RWPE1 (cell line): ENCODE measurements at places on chromosomes 2 and 18.
A peak's percentile ranks its signal among the peaks of the same experiment; 100 is the strongest.

DNA sequence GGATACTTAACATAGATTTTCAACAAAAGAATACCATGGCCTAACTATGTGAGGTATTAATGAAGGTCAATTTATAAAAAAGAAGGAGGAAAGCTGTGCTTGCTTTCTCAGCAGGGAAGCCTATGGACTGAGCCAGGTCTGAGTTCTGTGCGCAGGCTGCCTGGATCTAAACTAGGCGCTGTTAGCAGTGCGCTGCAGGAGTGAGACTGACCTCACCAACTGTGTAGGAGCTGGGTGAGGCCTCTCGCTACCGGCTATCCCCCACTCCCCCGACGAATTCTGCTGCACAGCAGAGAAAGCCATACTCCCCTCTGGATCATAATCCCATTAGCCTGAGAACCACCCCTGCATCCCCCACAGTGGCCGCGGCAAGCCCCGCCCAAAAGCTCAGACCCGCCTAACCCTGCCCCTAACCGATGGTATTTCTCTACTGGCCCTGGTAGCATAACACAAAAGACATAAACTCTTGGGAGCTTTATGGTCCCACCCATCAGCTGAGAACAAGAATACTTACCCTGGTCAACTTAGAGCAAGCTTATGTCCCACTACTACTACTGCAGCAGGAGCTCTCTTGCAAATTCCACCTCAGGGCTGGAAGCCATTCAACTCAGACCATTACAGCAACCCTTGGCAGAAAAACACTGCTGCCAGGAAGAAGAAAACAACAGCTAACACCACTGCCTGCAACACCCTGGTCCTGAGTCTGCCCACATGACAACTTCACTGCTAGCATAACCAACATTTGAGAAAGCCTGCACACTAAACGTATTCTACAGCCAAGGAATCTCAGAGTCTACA, 28.0 kb downstream of the SULT1C2 start:
- DNase-seq: no peak

- no peak for DNase-seq
Observed at GRCh38 chr2:191923652-191923997, 76.7 kb upstream of the CAVIN2 start.

- DNase-seq: peak; percentile 44
Observed at GRCh38 chr2:200305797-200306195, 697 bp upstream of the SPATS2L start.

GRCh38 chr18:12159446-12159845, 65.8 kb downstream of the ANKRD62 start:
- DNase-seq: peak; percentile 87

GRCh38 chr2:133667085-133667484, 98.8 kb upstream of the NCKAP5 start:
- DNase-seq: no peak

DNA sequence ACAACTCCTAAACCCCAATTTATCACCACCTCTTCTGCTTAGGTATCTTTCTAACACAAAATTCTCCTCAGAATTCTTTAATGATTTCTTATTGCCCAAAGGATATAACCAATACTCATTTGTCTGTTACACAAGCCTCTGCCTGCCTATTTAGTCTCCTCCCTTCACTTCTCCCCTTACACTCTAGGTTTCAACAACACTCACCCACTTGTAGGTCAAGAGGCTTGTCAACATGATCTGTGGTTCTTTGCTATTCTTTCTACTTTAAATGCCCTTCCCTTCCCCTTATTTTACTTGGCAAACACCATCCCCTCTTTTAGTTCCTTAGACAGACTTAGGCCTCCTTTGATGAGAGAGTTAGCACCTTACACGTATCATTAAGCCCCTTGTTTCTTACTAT, 69.0 kb upstream of the C2orf15 start:
- DNase-seq: no peak

DNA sequence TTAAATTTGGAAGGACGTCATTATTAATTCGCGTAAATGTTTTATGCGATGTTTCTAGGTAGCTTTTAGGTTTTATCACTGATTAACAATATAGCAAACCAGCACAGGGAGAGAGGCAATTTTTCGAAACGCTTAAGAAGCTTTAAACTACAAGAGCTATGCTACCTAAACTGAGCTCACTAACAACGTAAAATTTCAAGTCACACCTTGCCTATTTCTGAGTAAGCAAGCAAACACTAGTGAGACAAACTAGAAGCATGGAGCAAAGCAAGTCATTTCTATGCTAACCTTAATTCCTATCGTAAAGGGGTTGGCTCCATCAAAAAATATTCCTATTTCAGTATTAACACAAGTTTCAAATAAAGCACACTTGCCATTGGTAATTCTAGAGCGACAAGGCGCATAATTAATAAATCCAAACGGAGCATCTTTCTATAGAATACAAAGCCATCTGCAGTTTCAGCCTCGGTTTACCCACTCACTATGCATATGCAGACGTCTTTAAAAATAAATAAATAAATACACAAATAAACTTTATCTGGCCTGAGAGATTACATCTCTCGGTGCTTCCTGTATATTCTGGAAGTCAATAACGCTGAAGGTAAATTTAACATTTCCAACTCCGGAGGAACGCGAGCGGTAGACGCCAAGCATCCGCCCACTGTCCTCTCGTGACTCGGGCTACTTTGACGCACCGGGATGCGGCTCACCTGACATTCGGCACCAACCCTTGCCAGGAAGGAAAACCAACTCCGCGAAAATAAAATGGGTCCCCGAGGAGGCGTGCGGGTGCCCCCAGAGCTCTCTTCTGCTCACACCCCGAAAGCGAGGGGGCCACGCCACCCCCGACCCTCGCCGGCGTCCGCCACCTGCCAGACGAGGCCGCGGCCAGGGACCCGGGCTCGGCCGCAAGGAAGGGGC, 947 bp downstream of the ITSN2 start:
- DNase-seq: peak; percentile 31
